GM12878 (cell line): ENCODE measurements at places on chromosomes 13 and 19.

GRCh38 chr19:47036097-47036651 lies 12.2 kb downstream of the TMEM160 start:
- DNase-seq, result no peak

GRCh38 chr13:35978607-35979316 lies 152.4 kb downstream of the DCLK1 start:
- no peak for DNase-seq

- DNase-seq, result no peak
Measured at GRCh38 chr13:24233351-24233901, 72.9 kb downstream of the SPATA13 start.

GRCh38 chr19:38185562-38185961 lies 38.5 kb downstream of the DPF1 start:
- DNase-seq, result no peak

DNA sequence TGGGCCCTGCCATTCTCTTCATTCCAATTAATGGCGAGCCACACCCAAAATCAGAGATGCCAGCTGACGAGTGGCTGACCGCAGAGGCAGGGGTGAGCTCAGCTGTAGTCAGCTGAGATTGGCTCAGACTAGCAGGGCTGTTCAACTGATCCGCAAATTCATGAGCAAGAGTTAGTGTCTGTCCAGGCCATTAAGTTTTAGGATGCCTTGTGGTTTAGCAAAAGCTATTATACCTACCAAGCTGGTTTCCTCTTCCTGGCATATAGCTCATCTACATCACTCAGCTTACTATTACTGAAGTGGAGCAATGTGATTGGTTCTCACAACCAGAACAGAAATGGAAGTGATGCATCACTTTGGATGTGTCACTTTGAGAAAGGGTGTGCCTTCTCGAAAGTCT lies 148.7 kb downstream of the NALCN start:
- no peak for DNase-seq

DNA sequence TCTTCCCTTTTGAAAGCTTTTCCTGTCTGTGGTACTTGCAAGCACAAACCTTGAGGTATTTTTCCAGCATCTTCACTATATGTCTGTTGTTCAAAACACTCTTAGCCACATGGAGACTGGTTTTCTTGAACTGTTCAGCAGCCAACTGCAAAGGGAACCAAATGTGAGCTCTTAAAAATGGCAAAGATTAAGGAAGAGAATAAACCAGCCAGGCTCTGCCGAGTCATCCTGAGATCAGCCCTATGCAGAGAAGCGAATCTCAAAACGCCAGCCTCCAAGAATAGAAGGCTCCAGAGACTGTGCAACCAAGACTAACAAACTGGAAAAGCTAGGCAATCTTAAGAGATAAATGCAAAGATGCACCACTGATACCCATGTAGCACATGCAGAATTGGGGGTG lies 20.7 kb downstream of the AKAP8 start:
- no peak for DNase-seq

GRCh38 chr13:40422588-40423235 lies 243.7 kb downstream of the FOXO1 start:
- DNase-seq, result no peak

DNA sequence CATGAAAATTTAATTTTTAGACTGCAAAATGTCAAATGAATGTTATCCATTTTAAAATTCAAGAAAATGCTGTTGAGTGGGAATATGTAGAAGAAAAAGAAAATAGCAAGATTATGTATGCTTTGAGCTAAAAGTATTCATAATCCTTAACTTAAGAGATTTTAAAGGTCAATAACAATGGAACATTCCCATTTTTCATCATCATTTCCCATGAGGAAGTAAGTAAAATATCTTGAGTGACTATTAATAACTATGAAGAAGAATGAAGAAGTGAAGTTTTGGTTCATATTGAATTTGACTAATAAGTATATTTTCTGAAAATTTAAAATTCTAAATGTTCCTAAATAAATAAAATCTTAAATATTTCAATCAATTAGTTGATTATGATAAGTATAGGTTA lies 273.4 kb downstream of the DACH1 start:
- no peak for DNase-seq

GRCh38 chr19:50590191-50590590 lies 22.0 kb upstream of the LRRC4B start:
- DNase-seq, result no peak

DNA sequence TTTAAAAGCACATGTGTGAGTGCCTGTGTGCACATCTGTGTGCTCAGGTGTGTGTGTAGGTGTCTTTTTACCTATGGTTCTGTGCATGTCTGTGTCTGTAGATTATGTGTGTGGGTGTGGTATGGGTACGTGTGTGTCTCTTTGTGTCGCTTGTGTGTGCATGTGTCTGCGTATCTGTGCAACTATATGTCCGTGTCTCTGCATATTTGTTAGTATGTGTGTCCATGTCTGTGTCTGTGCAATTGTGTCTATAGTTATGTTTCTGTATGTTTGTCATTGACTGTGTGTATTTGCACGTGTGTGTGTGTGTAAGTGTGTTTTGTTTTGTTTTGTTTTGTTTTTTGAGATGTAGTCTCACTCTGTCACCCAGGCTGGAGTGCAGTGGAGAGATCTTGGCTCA lies 7.3 kb upstream of the KCTD15 start:
- no peak for DNase-seq

- no peak for DNase-seq
Measured at GRCh38 chr19:32339423-32339822, 6.0 kb upstream of the ZNF507 start.

DNA sequence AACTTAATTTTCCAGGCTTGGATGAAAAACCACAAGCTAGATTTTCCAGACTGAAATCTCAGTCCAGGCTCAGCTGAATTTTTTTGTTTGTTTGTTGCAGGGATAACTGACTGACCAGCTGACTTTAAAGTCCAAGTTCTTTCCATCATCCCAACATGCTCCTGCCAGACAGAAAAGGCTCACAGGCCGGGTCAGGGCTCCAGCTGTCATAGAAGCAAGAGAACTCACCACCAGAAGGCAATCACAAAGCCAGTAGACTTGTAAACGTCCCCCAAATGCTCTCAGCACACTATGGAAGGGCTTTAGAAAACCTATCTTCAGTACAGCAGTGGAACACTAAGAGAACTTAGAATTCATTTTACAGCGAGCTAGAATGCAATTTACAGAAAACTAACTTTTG lies 25.5 kb downstream of the DCLK1 start:
- no peak for DNase-seq

DNA sequence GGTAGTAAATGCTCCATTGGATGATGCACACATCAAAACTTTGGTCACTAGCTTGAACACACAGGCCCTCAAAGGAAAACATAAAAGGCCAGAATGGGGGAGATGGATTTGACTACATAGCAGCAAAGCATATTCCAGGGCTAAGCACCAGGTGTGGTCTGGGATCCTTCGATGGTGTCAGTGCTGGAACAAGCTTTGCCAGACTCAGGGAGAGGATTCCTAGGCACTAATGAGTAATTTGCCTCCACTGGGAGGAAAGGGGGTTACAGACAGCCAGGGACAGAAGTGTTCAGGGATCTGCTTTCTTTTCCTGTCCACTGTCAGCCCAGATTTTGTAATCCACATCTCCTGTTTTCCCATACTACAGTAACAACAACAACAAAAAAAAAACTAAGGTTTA lies 157.2 kb upstream of the OBI1 start:
- no peak for DNase-seq

- no peak for DNase-seq
Measured at GRCh38 chr13:98803111-98803561, 50.7 kb upstream of the SLC15A1 start.

DNA sequence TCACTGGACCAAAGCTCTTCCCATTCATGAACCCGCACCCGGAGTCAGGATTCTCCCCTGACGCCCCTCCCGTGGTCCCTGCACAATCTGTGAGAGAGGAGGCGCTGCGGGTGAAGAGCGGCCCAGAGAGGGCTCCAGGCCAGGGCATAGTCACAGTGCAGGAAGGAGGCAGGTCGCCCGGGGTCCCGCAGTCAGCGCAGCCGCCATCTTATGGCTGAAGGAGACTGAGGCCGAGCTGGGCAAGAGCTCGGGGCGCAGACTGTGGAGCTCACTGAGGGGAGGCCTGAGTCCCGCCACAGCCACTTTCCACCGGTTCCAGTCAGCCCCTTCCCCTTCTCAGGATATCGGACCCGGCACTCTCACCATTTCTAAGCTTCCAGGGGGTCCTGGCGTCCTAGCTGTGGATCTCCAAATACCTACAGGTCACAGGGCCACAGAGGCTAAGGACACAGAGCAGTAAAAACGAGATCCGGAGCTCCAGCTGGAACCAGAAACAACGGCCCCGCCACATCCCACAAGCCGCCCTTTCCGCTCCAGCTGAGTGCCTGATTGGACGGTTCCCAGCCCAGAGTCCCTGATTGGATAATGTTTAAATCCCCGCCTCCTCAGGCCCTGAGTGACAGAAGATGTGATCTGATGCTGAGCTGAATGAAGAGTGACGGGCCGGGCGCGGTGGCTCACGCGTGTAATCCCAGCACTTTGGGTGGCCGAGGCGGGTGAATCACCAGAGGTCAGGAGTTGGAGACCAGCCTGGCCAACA lies at the start of gene ZNF99:
ZNF99 (minus strand) TSS at position 501 of the 760 bp plus-strand sequence; CDS start at position 366, 135 bp downstream.
- DNase-seq, result no peak

GRCh38 chr13:29816715-29817114 lies 33.7 kb downstream of the UBL3 start:
- DNase-seq, result no peak

GRCh38 chr13:49329831-49330545 lies 82.3 kb downstream of the CDADC1 start:
- no peak for DNase-seq

DNA sequence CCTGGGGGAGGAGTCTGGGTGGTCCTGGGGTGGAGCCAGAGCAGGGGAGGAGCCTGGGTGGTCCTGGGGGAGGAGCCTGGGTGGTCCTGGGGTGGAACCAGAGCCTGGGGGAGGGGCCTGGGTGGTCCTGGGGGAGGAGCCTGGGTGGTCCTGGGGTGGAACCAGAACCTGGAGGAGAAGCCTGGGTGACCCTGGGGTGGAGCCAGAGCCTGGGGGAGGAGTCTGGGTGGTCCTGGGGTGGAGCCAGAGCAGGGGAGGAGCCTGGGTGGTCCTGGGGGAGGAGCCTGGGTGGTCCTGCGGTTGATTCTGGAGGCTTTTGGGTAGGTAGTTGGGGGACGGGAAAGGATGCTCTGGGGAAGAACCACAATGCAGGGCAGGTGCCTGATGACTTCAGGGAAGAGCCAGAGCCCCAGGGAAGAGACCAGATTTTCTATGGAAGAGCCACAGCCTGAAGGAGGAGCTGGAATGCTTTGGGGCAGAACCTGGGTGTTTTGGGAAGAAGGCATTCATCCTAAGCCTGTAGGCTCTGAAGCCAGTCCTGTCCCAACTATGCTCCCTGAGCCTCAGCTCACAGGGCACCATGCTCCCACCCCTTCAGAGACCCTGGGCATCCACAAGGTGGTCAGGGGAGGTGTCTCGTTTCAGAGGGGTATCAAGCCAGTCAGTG lies 15.0 kb downstream of the MRPS12 start:
- DNase-seq, result no peak

DNA sequence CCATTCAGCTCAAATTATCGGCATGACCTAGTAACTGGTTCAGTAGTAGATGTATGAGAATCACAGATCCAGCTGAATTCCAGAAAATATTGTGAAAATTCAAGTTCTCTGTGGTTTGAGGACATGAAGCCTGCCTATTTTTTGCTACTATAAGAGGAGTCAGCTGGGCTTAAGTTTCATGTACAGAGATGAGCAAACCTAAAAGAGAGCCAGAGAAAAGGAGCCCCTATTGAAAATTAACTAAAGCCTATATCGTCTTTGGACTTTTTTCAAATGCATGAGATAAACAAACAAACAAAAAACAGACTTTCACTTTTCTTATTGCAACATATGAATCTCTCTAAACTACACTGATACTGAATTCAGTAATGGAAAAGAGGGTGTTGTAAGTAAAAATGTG lies 106.8 kb upstream of the SPRY2 start:
- no peak for DNase-seq

DNA sequence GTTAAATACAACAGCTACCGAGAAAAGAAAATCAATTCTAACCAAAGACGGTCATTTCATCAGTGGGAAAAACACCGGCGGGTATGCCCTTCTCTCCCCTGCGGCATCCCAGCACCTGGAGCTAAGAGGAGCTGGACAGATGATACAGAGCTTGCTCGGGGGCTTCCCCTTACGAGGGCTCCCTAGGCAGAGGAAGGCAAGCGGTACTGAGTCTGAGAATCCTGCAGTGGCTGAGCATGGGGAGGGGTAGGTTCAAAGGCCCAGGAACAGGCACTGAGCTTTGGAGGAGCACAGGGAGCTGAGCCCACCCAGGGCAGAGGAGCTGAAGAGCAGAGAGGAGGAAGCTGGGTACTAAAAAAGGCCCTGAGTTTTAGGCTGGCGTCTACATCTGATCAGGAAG lies 12.7 kb downstream of the STK24 start:
- DNase-seq, result no peak

DNA sequence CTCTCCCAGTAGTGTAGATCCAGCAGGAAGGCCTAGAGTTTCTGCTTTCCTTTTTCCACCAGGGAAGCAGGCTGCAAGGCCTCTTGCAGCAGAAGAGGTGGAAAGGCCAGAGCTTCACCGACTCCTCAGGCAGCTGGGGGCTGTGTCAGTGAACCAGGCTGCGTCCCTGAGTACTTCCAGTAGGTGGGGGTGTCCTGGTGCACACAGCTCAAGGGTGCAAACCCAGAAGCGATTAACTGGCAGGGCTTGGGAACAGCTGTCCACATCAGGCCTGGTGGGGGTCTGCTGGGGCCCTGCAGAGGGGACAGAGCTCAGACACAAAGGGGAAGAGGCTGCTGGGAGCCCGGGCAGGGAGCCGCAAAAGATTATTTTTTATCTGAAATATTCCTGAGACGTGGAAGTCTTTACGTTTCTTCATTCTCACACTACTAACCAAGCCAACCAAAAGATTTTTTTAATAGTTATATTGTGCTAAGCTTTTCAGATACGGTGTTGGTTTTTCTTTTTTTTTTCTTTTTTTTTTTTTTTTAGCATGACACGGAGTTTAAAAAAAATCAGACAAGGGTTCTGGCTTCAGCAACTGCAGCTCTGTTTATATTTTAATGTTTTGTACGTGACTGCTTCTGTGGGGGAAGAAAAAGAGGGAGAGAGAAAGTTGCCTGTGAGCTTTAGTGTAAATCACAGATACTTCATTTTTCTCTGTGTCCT lies 11.0 kb downstream of the TSHZ3 start:
- no peak for DNase-seq

DNA sequence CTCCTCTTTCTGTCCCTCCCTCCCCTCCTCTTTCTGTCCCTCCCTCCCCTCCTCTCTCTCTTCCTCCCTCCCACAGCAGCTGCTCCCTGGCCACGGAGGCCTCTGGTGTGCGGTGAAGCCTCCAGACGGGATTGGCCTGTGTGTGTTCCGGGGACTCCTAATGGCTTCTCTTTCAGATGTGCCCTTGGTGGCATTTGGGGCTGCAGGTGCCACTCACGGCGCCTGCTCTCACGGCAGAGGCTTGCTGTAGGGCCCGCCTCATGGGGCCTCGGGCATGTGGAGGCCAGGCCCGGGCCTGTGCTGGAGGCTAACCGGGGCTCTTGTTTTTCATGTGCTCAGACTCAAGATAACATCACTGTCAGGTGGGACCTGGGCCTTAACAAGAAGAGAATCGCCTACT lies 20.9 kb downstream of the UPF1 start:
- no peak for DNase-seq

DNA sequence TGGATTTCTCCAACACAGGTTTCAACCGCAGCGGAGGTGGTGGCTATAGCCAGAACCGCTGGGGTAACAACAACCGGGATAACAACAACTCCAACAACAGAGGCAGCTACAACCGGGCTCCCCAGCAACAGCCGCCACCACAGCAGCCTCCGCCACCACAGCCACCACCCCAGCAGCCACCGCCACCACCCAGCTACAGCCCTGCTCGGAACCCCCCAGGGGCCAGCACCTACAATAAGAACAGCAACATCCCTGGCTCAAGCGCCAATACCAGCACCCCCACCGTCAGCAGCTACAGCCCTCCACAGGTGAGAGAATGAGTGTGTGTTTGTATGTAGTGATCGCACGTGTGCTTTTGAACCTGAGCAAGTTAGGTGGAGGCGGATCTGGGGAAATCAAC lies 6.0 kb upstream of the CCDC97 start:
- no peak for DNase-seq
